Epithelial cell of prostate (primary cell): ENCODE measurements at places on chromosomes 5 and 9.
A peak's percentile ranks its signal among the peaks of the same experiment; 100 is the strongest.

- no peak for DNase-seq
Measured at GRCh38 chr5:6378766-6379103, 388 bp upstream of the MED10 start.

DNA sequence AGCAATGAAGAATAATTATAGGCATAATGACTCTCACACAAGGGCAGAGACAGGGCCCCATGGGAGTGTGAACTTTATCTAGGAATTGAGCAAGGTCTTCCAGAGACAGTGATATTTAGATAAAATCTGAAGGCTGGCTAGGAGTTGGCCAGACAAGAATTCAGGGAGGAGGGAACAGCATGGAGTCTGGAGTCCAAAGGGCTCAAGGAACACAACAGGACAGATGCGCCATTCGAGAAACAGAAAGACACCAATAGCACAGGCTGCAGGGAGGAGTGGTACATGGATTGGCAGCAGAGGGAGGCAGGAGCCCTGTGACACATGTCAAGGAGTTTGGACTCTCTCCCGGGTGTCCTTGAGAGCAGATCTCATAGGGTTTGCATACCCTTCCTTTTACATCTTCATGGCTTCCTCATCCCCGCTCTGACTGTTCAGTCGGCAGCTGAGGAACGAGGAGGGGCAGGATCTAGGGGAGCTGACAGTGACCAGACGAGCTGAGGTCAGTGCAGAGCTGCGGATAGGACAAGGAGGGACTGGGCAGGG is 64.0 kb upstream of the XPA start:
- DNase-seq: no peak

DNA sequence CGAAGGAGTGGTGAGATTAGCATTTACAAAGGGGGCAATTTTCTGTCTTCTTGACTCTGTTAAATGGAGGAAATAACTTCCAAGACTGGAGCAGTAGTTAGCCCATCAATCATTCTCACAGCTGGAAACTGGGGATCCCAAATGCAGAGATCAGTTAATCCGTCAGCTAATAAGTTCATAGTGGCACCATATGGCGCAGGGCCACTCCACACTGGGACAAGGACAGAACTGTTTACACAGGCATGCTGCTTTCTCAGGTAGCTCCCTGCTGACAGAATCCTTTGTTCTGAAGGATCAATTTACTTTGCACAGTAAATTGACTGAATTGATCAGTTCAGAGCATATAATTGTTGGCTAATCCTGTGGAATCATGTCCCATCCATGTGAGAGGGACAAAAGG is 395.7 kb downstream of the TMEM161B start:
- DNase-seq: no peak

GRCh38 chr9:116504893-116505480 is 182.1 kb upstream of the TRIM32 start:
- DNase-seq: no peak

- DNase-seq: no peak
Measured at GRCh38 chr5:139190125-139190524, 8.0 kb downstream of the SIL1 start.

DNA sequence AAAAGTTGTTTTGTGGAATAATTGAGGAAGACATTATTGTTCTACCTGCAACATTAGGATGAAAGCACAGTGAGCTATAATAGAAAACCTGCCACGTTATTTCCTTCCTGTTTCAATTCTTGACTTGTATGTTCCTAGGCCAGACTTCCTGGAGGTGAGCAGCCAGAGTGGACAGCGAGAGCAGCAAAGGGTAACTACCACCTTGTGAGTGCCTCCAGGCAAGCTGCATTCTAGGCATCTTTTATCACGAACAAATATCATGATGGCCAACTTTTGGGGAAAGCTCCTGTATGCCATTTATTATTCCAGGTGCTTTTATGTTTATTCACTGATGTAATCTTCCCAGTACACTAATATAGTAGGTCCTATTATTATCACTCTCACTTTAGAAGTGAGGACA is 34.0 kb upstream of the ZSWIM6 start:
- no peak for DNase-seq

GRCh38 chr5:17220469-17220868 is 3.0 kb downstream of the BASP1 start:
- no peak for DNase-seq

GRCh38 chr5:159800131-159800840 is 116.0 kb upstream of the ADRA1B start:
- DNase-seq: no peak

DNA sequence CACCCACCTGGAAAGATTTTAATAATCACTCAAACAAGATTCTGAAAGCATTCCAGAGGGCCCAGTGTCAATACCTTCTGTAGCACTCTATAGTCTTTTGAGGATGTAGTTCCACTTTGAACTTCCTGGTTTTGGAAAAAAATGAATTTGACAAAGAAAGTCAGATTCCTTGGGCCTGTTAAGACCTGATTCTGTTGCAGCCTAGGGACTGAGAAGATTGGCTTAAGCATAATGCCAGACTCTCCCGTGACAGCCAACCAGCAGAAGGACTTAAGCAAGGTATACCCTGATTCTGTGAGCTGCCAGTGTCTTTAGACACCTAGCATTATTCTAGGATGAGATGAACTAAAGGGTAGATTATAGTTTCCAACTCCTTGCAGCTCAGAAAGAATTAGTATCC is 6.8 kb downstream of the SPINK5 start:
- no peak for DNase-seq

DNA sequence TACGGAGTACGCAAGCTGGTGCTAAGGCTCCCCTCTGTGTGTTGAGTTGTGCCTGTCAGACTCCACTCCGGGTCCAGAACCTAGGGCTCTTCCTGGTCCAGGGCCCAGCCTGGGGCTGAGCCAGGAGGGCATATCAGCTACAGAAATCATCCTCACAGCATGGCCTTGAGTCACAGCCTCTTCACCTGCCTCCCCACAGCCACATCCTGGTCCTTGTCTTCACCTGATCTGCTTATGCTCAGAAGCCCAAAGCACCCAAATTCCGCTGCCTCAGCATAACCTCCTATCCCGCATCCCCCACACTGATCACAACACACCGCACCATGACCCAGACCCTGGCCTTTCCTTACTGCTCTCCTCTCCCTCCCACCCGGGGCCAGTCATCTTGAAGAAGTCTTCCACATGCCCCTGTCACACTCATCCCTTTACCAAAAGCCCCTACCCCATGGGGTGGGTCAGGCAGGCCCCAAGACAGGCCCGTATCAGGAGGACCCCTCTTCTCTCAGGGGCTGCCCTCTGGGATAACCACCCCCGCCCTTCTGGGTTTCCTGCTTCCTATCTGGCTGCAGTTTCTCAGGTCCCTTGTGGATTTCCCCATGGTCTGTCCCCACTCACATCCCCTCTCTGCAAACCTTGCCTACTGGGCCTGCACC is 1.3 kb upstream of the IL3 start:
- no peak for DNase-seq

- DNase-seq: no peak
Measured at GRCh38 chr5:39076101-39076756, 2.0 kb upstream of the RICTOR start.

GRCh38 chr9:25442526-25442925 is 235.7 kb downstream of the TUSC1 start:
- DNase-seq: no peak

DNA sequence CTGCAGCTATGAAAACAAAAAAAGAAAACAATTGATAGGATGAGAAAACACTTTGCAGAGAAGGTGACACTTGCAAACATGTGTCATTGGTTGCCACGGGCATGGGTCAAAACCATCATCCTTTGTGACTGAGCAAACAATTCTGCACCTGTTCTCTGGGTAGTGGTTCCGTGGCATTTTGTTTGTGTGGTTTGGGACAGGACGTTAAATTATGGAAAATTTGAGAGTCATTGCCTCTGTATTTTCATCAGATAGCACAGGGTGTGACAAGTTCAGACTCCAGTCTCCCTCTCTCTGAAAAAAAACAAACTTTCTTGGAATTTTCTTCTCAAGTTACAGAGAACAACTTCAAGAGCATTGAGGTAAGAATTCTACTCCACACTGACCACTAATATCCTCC is 113.4 kb upstream of the HMHB1 start:
- DNase-seq: no peak

- DNase-seq: no peak
Measured at GRCh38 chr5:150342583-150342982, 14.9 kb upstream of the TCOF1 start.

DNA sequence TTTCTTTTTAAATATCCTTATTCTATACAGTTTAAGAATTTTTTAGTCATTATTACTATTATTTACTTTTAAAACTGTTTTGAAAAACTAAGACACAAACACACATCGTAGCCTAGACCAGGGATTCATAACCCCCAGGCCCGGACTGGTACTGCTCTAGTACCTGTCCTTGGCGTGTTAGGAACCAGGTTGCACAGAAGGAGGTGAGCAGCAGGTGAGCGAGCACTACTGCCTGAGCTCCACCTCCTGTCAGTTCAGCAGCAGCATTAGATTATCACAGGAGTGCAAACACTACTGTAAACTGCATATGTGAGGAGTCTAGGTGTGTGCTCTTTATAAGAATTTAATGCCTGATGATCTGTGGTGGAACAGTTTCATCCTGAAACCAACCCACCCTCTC is 357.0 kb downstream of the PTPRD start:
- no peak for DNase-seq

DNA sequence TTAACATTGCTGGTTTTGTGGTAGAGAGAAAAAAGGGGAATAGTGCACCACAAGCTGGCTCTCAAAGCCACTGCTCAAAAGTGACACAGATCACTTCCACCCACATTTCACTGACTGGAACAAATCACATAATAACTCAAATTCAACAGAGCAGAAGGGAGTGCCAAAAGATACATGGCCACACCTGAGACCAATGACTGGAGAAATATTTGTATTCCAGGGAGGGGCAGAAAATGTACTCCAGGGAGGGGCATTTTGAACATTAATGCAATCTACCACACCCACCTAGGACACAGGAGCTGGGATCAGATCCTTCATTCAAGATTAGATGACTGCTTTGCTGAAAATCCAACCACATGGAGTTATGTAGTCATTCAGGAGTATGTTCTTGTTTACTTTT is 44.8 kb upstream of the ALDOB start:
- DNase-seq: peak; percentile 70

- DNase-seq: no peak
Measured at GRCh38 chr5:38451074-38451725, 105.2 kb downstream of the LIFR start.

- DNase-seq: no peak
Measured at GRCh38 chr5:152113401-152113800, 188.8 kb upstream of the GLRA1 start.

GRCh38 chr9:29311221-29311620 is 1737.9 kb upstream of the C9orf72 start:
- DNase-seq: no peak

DNA sequence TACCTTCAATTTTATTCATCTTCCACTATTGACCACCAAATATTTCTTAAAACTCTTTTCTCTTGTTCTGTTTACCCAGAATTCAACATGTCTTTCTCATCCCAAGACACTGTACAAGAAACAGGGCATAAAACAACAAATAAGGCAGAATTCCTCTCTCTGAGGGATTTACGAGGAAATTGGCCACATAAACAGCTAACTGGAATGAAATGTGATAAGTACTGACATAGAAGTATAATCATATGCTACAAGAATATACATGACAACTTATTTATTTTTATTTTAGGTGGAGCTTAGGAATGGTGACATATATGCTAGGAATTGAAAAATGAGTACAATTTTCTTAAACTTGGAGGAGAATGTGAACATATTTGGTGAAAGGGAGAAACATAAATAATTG is 48.8 kb upstream of the FBN2 start:
- DNase-seq: no peak

GRCh38 chr9:77422969-77423368 is 225.2 kb downstream of the GNA14 start:
- DNase-seq: no peak

DNA sequence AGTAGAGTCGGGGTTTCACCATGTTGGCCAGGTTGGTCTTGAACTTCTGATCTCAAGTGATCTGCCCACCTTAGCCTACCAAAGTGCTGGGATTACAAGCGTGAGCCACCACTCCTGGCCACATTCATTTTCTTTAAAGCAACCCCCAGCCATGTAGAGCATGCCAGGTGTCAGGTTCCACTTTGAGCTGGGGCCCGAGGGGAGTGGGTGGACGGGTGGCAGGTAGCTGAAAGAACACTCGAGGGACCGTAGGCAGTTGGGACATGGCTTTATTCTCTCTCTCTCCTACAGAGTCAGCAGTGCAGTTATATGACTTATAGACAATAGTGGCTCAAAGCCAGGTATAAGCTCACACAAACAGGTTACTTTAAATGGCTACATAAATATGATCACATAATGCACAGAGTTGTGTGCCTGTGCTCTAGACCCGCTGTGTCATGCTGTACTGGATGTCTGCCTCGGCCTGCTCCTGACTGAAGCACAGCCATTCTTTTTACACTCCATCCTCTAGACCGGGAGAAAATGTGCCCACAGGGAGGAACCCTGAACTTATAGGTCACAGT is 60.5 kb upstream of the FAM120A start:
- DNase-seq: no peak

GRCh38 chr5:151772846-151773561 is 1.2 kb downstream of the G3BP1 start:
- DNase-seq: no peak

DNA sequence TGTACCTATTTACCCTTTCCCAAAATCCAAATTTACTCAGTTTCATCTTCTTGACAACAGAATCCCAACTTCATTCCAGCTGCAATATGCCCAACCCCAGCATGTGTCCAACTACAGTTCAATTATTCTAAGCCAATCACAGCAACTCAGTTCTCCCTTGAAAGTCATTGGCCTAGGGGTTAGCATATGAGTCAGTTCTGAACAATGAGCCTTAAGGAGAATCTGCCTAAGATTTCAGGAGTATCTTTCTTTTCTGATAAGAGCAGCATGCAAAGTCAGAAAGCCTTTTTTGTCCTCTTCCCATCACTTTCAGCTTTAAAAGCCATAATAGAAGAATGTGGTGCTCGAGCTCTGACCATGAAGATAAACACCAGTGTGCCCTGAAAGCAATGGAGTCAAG is 44.4 kb upstream of the RASGRF2 start:
- no peak for DNase-seq

DNA sequence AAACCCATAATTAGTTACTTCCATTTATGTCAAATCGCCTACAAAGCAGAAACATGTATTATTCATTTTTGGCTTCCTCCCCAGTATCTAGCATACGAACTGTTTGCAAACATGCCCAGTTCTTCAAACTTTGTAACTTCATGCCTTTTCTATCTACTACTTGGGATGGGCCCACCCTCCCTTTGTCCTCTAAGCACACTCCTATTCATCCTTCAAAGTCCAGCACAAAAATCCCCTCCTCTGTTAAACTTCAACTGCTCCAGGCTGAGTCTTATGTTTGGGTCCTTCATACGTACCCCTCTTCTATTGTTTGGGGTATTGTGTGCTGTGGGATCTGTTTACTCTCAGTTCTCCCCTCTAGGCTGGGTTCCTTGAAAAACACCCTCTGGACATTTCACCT is 55.5 kb downstream of the KCNIP1 start:
- DNase-seq: no peak

- peak; percentile 76 for DNase-seq
Measured at GRCh38 chr9:91071184-91071990, 269.8 kb downstream of the SYK start.

DNA sequence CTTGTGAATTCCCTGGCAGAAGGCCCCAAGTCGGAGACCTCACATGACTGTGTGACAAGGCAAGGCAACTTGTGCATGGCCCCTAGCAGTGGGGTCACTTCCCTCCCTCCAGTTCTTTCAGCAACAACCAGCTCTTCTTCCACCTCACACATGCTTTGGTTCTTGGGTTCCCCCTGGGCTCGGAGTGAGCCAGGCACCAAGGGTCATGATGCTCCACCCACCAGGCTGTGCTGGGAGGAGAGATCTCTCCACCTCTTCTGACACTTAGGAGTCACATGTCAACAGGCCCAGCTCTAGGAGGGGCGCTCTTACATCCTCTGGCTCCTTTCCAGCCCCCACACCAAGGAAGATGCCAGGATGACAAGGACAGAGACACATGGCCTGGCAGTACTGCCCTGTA is 56.7 kb downstream of the CDH6 start:
- no peak for DNase-seq
